ENCODE measurements at places on chromosomes 1 and 21.

DNA sequence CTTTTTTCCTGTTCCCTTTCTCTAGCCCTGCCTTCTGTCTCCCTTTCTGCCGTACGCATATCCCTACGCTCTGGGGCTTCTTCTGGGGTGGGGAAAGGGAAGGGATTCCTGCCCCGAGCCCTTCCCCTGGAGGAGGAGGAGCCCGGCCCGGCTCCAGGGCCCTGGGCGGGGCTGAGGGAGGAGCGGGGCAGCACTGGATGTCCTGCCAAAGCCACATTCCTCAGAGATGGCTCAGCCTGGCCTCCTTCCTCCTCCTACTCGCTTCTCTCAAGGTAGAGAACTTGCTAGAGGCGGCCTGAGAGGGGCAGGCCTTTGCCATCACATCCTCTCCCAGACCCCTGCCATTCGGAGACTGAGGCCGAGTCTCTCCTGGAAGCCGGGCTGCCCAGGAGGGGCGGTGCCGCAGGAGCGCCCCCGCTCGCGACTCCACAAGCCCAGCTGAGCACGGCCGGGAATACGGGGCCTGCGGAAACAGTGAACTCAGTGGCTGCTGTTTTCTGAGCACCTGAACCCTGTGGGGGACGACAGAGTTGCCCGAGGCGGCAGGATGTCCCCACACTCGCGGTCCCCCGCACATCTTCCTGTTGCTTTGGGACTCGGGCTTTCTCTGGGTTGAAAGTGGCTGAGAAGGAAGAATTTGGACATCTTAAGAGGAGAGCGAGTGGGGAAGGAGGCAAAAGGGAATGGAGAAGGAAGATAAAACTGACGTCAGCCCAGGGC lies 12.2 kb downstream of the ADAMTSL4 start:
- H3K36me3 ChIP-seq, result peaks cover 3% of the 10 kb centered on the region
- H3K27ac ChIP-seq, result peak overlapping the region; percentile 99
- H3K4me3 ChIP-seq, result peak overlapping the region; percentile 97
- DNase-seq, result peak; percentile 69

DNA sequence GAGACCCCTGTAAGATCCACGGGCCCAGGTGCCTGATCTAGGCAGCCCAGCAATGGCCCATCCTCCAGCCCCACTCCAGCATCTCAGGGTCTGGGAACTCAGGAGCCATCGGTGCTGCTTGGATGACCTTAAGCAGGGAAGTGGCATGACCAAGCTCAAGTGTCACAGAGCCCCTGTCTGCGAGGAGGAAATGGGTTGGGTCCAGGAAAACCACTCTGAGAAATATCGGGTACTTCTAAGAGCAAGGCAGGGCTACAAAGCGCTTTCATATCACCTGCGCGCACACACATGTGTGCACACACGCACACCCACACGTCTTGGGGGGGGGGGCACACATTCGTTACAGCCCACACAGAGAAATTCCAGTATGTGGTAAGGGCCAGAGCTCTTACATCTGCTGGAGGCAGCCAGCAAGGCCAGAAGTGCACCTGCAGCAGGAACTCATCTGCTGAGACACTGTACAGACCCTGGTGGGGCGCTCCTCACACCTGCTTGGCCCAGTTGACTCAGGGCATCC lies 32.6 kb upstream of the SPOCD1 start:
- H3K27ac ChIP-seq, result peak overlapping the region; percentile 68
- no peaks in the 10 kb centered on the region for H3K36me3 ChIP-seq
- no peaks in the 10 kb centered on the region for H3K27me3 ChIP-seq
- peak overlapping the region; percentile 2 for H3K4me3 ChIP-seq
- H3K4me1 ChIP-seq, result peaks cover 18% of the 10 kb centered on the region

GRCh38 chr21:41973861-41974751 lies 20.3 kb upstream of the C2CD2 start:
- H3K4me3 ChIP-seq, result no peak overlapping the region
- H3K36me3 ChIP-seq, result peaks cover 1% of the 10 kb centered on the region
- H3K27ac ChIP-seq, result peak overlapping the region; percentile 88

- H3K4me3 ChIP-seq, result no peak overlapping the region
- DNase-seq, result no peak
- H3K27ac ChIP-seq, result no peak overlapping the region
These were observed 161.6 kb downstream of the DISP1 start for GRCh38 chr1:222976453-222976852.

DNA sequence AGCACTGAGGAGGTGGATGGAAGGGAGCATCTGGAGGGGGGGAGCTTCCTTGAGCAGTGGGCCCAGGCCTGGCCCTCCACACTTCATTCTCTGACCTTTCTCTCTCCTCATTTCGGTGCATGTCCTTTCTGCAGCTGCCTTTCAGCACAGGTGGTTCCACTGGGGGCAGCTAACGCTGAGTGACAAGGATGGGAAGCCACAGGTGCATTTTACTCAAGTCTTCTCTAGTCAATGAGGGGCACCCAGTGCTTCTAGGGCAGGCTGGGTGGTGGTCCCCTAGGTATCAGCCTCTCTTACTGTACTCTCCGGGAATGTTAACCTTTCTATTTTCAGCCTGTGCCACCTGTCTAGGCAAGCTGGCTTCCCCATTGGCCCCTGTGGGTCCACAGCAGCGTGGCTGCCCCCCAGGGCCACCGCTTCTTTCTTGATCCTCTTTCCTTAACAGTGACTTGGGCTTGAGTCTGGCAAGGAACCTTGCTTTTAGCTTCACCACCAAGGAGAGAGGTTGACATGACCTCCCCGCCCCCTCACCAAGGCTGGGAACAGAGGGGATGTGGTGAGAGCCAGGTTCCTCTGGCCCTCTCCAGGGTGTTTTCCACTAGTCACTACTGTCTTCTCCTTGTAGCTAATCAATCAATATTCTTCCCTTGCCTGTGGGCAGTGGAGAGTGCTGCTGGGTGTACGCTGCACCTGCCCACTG lies 43.2 kb downstream of the YARS1 start:
- peaks cover 16% of the 10 kb centered on the region for H3K36me3 ChIP-seq
- H3K4me1 ChIP-seq, result peaks cover 13% of the 10 kb centered on the region
- H3K27ac ChIP-seq, result peak overlapping the region; percentile 27
- H3K4me3 ChIP-seq, result no peak overlapping the region
- H3K27me3 ChIP-seq, result no peaks in the 10 kb centered on the region

GRCh38 chr1:61175976-61176375 lies 93.6 kb downstream of the NFIA start:
- no peaks in the 10 kb centered on the region for H3K36me3 ChIP-seq
- no peak overlapping the region for H3K27ac ChIP-seq
- H3K4me3 ChIP-seq, result no peak overlapping the region
- DNase-seq, result no peak

DNA sequence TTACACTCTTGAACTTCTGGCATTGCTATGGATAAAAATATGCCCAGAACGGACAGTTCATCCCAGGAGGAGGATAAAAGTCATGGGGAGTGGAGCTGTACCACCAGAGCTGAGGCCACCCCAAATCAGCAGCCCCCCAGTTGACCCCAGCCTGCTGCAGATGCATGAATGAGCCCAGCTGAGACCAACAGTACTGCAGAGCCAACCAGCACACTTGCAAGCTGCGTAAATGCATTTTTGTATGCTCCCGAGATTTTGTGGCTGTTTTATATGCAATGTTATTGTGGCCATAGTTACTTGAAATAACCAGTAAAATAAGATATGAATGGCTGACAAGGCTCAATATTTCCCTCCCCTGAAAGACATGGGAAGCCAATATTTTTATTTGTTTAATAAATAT lies 264.6 kb downstream of the DUSP10 start:
- no peaks in the 10 kb centered on the region for H3K36me3 ChIP-seq
- H3K4me3 ChIP-seq, result no peak overlapping the region
- H3K27me3 ChIP-seq, result peaks cover 22% of the 10 kb centered on the region
- no peak overlapping the region for H3K27ac ChIP-seq

DNA sequence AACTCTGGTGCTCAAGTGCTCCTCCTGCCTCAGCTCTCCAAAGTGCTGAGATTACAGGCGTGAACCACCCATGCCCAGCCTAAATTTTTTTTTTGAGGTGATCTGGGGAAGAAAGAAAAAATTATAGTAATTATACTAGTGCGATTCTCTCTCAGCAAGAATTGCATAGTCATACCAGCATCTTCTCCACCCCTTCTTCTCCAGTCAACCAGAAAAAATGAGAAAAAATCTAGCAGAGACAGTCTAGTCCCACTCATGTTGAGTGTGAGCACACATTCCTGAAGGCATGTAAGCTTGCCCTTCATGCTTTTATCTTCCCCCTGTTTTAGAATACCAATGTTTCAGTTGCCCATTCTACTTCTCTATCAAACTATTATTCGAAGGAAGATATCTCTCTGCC lies 207.6 kb downstream of the S1PR1 start:
- peaks cover 12% of the 10 kb centered on the region for H3K27me3 ChIP-seq
- H3K4me3 ChIP-seq, result no peak overlapping the region
- no peak overlapping the region for H3K27ac ChIP-seq
- H3K36me3 ChIP-seq, result no peaks in the 10 kb centered on the region

- no peaks in the 10 kb centered on the region for H3K36me3 ChIP-seq
- no peak for DNase-seq
- no peak overlapping the region for H3K27ac ChIP-seq
These were observed 188.9 kb upstream of the TMEM51 start for GRCh38 chr1:14964711-14965055.

- no peaks in the 10 kb centered on the region for H3K4me1 ChIP-seq
- no peak for DNase-seq
- peaks cover 9% of the 10 kb centered on the region for H3K27me3 ChIP-seq
- H3K27ac ChIP-seq, result no peak overlapping the region
These were observed 50.2 kb downstream of the PRRX1 start for GRCh38 chr1:170714163-170714562.

GRCh38 chr1:81225789-81226602 lies 574.7 kb upstream of the ADGRL2 start:
- no peaks in the 10 kb centered on the region for H3K4me1 ChIP-seq
- H3K27me3 ChIP-seq, result no peaks in the 10 kb centered on the region
- no peaks in the 10 kb centered on the region for H3K36me3 ChIP-seq

DNA sequence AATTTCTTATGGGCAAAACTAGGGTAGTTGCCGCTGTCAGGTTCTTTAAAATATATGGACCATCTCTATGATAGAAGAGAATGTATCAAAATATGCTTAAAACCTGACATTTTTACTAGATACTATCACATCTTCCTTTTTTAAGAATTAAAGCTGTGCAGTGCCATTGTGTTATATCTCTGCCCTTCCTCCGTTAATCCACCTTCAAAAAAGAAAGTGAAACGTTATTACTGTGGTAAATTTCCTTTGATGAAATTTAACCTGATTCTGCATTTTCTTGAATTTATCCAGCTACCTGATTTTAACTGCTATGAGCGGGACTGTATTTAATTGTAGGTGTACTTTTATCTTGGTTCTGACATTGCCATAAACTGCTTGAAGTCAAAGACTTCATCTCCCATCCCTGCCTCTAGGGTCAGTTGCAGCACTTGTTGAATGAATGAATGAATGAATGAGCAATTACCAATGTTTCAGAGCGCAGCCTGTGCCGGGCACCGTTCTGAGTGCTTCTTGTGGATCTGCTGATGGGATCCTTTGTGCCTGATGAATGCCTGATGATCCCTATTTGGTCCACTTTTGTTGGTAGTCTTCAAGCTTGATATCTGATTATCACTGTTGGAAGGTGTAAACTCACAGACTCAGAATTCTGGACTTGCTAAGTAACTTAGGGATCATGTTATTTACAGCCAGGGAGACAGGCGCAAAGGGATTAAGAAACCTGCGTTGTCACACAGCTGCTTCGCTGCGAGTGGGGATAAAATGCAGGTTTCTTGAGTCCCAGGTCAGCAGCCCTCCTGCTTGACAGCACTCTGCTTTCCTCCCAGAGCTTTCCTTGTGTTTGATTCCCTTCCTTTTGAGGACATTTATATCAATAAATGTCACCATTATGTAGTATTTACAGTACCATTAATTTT lies 30.1 kb downstream of the SMYD2 start:
- no peaks in the 10 kb centered on the region for H3K27me3 ChIP-seq
- no peak for DNase-seq
- H3K4me3 ChIP-seq, result peak overlapping the region; percentile 75
- peaks cover 13% of the 10 kb centered on the region for H3K4me1 ChIP-seq
- H3K36me3 ChIP-seq, result peaks cover 13% of the 10 kb centered on the region

GRCh38 chr21:38668541-38668940 lies 137.2 kb upstream of the ETS2 start:
- H3K27me3 ChIP-seq, result peaks cover 9% of the 10 kb centered on the region
- no peak for DNase-seq
- H3K4me3 ChIP-seq, result no peak overlapping the region
- H3K36me3 ChIP-seq, result no peaks in the 10 kb centered on the region
- H3K27ac ChIP-seq, result no peak overlapping the region
- H3K4me1 ChIP-seq, result no peaks in the 10 kb centered on the region

- H3K27ac ChIP-seq, result no peak overlapping the region
- no peak for DNase-seq
- H3K27me3 ChIP-seq, result peaks cover 92% of the 10 kb centered on the region
- no peaks in the 10 kb centered on the region for H3K36me3 ChIP-seq
- H3K4me3 ChIP-seq, result no peak overlapping the region
These were observed 2.2 kb upstream of the PDPN start for GRCh38 chr1:13581446-13581845.

DNA sequence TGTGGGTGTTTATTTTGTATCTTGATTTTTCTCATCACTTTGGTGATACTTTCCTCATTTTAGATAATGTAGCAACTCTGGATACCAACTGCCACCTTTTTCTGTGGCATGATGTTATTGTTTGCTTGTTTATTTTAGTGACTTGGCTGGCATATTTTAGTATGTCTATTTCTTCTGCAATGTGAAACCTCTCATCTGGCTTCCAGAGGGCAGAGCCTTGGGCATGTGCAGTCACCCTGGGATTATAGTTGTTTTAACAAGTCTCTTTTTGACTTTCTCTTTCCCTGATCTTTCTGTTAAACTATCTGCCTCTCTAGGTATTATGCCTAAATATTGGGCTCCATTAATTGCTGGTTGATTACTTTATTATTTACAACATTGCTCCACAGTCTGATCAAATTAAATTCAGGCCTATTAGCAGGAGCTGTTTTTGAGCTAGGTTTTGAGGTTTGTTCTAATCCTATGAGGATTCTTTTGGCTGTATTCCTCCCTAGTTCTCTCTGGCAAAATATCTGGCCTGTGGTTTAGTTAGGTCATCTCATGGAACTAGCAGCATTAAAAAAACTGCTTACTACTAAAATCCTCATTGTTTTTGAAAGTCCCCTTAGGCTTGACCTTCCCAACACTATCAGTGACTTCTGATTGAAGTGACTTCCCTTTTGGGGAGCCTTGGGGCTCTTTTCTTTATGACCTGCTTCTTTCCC lies 86.4 kb upstream of the FAM78B start:
- no peak overlapping the region for H3K4me3 ChIP-seq
- H3K4me1 ChIP-seq, result no peaks in the 10 kb centered on the region
- no peaks in the 10 kb centered on the region for H3K36me3 ChIP-seq
- no peak overlapping the region for H3K27ac ChIP-seq

DNA sequence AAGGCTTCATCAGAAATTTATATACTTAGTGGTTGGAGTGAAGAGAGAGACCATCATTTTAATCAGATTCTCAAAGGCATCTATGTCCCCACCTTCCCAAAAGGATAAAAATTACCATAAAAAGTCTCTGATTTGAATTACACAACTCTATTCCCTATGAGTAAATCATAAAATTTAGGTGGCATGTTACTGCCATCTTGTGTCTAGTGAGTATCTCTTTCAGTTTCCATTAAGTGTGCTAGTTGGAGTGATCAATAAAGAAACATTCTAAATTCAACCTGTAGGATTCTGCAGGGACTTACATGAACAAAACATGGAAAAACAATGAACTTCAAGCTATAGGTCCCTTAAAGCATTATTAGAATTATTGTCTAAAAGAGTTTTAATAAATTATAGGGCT lies 655.4 kb downstream of the LTN1 start:
- H3K27me3 ChIP-seq, result no peaks in the 10 kb centered on the region
- H3K4me1 ChIP-seq, result no peaks in the 10 kb centered on the region
- H3K27ac ChIP-seq, result no peak overlapping the region
- no peak overlapping the region for H3K4me3 ChIP-seq

- H3K36me3 ChIP-seq, result no peaks in the 10 kb centered on the region
- no peak overlapping the region for H3K27ac ChIP-seq
- no peak overlapping the region for H3K4me3 ChIP-seq
- no peak for DNase-seq
- H3K4me1 ChIP-seq, result peaks cover 7% of the 10 kb centered on the region
These were observed 16.5 kb upstream of the ASAP3 start for GRCh38 chr1:23500466-23500865.

Data from stimulated activated naive B cell treated with anti-CD40 and anti-IgM and Interleukin-4, amounts not matched to agents 10 μg/mL and 1 μg/mL and 100 μg/mL, for 72 hours (primary cell).